H9 (cell line): ENCODE measurements at places on chromosomes 3 and 15. TPM values are rescaled to one million over a fixed set of nuclear protein-coding genes. Genes with fewer than 3 reads are reported as not detected.

- DNase-seq = no peak
Measured at GRCh38 chr3:119625451-119626153, 27.9 kb downstream of the PLA1A start.

CCDC39 gene
- total RNA-seq = 0.59 and 0.79 TPM in 2 replicates

DNA sequence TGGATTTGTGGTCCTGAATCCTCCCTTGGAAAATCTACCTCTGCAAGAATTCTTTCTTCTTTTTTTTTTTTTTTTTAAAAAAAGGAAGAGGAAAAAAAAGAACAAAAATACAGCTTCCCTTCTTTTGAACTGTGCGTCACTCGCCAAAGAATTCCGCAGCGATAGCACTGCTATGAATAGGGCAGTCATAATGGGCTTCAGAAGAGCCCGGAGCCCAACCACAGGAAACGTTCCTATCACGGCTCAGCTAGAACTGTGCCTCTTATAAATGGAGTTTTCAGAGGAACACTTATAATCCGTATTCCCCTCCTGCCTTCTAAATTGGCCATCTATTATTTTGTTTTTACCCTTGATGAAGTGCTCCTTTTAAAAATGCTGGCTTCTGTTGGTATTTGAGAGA lies 227.7 kb downstream of the ADAMTS17 start:
- no peak for DNase-seq

DNA sequence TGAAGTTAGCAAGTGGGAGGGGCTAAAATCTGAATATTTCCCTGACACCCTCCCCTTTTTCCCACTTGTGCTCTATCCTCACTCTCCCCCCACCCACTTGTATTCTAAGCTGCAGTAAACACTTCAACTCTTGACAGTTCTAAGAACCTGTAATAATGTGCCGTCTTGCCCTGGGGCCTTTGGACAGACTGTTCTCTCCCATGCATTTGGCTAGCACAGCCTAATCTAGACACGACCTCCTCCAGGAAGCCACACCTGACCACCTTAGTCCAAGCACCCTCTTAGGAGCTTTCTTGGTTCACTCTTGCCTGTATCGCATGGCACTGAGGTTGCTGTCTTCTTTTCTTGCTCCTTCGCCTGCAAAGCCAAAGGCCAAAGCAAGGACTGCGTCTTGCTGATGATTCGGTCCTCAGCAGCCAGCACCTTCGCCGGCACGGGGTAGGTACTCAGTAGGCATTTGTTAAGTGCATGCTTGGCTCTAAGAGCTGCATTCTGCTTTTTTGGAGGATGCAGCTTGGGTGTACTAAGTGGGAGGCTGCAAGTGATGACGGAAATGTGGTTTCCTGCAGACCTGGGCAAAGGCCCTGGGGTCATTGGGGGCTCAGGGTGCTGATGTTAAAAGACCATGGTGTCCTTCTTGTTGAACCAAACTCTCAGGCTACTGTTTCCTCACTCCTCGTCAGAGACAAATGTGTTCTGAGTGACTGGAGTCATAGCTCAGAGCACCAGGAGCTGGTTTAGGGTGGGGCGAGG lies 2.0 kb upstream of the ZNF710 start:
- no peak for DNase-seq

GRCh38 chr15:76626611-76627010 lies 278.5 kb downstream of the SCAPER start:
- DNase-seq = no peak

DNA sequence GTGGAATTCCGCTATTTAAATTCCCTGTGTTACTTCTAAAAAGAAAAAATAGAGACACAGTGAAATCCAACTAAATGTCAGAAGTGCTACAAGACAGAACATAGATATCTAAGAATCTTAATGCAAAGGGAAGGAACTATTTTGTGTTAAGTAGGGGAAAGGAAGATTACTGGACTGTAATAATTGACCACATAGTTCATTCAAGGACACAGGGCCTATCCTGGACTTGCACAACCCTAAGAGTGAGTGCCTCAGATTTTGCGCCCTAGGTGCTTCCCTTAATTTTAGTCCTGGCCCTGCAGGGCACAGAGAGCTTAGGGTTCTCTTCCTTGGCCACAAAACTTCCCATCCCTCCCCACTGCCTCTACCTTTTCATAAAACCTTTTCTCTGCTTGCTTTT lies 3.5 kb upstream of the IL20RB start:
- no peak for DNase-seq

TMEM62 gene
- total RNA-seq = 6.2 and 7.2 TPM in 2 replicates

GCNT3 gene
- not detected in 2 replicates for total RNA-seq

LRTM1 gene
- not detected in 2 replicates for total RNA-seq

PARP6 gene
- total RNA-seq = 54.4 and 54.5 TPM in 2 replicates

DNA sequence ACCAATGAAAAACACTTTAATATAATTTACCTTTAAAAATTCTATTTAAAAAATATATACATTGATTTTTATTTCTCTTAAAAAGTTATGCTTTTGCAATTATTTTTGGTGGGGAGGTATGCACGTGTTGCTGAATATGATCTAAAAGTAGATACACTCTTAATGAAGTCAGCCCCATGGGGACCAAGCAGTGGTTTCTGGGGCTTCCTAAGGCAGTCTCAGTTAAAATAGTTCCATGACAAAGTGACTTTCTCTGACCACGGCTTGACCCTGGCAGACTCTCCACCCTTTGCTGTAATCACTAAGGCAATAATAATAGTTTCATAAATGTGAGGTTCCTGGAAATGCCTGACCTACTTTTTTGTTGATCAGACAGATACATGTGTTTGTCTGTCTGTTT lies 50.4 kb downstream of the CCR4 start:
- no peak for DNase-seq

DNA sequence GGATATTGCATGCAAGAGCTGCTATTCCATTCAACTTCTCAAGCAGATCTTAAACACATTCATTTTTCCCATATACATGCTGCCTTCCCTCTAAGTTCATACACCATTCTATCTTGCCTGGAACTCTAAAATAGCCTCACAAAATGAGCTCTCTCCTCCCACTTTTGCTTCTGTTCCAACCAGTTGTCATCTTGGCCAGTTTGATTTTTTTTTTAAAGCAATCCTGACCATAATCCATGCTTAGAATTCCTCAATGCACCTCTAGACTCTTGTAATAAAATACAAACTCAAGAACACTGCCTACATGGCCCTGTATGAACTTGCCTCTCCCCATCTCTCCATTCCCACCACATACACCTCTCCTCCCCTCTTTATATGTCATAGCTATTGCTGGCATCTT lies 68.6 kb upstream of the NPHP3 start:
- DNase-seq = no peak

DNA sequence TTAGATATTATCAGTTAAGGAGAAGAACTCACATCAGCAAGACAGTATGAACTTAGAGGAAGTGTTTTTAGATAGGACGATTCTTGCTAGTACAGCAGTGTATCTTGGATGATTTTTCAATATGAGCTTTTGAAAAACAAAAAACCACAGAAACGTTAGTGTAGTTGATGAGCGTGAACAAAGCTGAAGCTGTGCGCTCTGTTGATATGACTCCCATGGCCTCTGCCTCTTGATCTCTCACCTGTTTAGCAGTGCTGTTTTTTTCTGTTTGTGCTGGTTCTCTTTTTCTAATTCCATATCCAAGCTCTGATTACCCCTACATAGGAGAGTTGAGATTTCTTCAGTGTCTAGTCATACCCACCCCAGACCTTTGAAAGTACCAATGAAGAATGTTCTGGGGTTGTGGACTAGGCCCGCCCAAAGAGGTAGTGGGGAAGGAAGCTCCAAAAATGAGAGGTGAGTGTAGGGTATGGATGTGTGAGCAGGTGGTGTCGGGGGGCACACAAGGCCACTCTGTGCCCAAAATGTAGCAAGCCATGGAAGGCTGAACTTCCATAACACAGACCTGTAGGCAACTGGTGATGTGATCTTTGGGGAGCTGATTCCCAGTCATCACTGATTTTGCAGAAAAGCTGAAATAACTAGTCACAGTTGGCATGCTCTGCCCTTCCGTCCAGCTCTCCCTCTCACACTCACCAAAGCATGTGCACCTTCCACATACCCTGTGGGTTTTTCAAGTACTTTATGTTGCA lies 20.0 kb upstream of the CMTM7 start:
- no peak for DNase-seq
